ENCODE measurements at places on chromosomes 12 and 14.

- DNase-seq = no peak
These were observed 20.0 kb downstream of the PCNX4 start for GRCh38 chr14:60111732-60112131.

DNA sequence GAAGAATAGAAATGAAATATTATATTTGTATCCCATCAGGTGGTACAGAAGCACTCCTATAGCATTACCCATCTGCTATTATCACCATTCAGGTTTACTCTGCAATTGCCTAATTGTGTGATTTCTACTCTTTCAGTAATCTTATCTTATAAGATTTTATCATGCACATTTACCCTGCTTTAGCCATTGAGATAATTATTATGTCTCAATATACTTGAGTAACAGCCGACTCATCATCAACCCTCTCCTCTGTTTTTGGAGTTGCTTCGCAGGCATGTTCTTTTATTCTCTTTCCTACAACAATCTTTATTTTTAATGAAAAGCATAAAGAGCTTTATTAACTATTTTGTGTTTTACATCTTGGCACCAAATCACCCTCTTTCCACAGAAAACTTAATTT is 419.9 kb downstream of the LRIG3 start:
- no peak for DNase-seq

DNA sequence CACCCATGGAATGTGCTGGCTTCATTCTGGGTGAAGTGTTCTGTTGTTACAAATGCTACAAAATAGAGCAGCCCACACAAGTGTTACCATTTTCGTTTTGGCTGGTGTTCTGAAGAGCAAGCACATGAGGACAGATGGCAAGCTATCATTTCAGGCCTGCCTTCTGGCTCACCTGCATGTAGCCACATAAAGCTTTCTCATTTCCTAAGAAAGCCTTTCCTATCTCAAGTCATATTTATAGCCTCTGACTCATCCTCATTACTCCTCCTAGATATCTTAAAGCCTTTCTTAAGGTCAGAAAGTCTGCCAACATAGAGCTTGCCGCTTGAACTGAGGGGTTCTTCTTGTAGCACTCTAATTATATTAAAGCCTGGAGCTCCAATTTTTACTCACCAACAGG is 89.0 kb downstream of the PTPRR start:
- peak; percentile 34 for DNase-seq

DNA sequence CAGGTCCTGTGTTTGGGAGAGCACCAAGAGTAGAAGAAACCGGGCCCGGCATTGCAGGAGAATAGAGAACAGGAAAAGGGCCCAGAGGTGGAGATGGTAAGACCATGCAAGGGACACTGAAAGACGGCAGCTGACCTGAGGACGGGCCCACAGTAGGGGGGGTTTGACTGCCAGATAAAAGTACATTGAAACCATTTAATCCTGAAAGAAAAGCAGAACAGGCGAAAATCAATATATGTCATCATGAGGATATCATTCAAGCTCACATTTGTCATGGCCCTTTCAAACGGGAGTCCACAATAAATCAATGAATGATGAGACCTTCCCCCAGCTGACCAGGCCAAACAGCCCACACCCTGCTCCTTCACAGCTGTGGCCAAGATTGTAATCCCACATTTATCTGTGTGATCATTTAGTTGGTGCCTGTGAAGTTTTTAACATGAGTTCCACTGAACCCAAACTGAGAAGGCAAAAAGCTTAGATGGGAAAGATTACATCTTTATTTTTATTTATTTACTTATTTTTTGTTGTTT is 39.5 kb downstream of the E2F7 start:
- DNase-seq = no peak

GRCh38 chr12:6316921-6317692 is 6.6 kb downstream of the PLEKHG6 start:
- DNase-seq = no peak

DNA sequence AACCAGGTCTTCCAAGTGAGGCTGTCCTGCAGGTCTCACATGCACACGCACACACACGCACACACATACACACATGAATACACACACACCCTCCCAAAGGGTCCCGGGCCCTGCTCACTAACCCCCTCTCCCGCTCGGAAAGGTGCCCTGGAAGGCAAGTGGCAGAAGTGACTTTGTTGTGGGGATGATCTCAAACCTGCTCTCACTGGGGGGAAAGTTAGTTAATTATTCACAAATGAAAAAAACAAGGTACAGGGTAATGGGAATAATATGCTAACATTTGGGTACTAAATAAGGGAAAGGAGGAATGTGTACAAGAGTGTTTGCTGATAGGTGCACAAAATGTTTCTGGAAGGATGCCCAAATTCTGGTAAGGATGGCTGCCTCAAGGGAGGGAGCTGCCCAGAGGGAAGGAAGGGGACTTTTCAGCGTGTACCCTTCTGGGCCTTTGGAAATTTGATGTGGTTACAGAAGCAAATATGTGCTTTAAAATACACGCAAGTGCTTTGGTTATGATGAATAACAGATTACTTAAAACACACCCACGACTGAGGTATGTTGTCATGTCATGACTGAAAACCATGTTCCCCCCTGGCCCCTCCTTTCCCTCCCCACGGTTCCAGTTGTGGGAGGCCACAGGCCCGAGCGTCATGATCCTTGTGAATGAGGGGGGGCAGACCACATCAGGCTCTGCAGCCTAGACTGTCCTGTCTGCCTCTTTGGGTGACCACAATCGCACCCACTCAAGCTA is 43.3 kb upstream of the PLEKHG6 start:
- DNase-seq = no peak

- DNase-seq = no peak
These were observed 308.1 kb upstream of the FLRT2 start for GRCh38 chr14:85221832-85222231.

- no peak for DNase-seq
These were observed 209.6 kb downstream of the ADGRD1 start for GRCh38 chr12:131163189-131163738.
